ENCODE measurements at places on chromosomes 12 and 14.

DNA sequence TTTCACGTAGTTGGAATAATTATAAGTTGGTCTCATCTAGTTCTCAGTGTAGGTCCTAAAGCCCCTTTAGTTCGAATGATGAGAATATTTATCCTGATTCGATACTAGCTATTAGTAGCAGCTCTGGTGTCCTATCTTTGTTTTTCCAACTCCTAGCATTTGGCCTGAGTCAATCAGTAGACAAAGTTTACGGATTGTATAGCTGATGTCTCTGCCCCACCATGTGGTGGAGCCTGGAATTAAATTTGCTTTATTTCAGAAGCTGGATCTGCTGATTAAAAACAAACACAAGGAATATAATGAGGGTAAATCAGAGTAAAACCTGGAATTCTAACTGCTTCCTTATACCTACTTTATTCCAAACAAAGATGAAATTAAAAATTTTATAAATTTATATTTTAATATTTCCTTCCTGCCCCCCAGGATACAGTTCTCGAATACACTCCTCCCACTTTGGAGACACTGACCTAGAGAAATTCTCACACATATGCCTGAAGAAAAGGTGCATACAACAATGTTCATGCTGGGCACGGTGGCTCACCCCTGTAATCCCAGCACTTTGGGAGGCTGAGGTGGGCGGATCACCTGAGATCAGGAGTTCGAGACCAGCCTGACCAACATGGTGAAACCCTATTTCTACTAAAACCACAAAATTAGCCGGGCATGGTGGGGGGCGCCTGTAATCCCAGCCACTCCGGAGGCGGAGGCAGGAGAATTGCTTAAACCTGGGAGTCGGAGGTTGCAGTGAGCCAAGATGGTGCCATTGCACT, 7.6 kb upstream of the BRMS1L start:
- no peak for DNase-seq
- H3K27me3 ChIP-seq, result peaks cover 8% of the 10 kb centered on the region
- no peaks in the 10 kb centered on the region for H3K4me1 ChIP-seq
- no peak overlapping the region for H3K27ac ChIP-seq
- no peaks in the 10 kb centered on the region for H3K36me3 ChIP-seq

GRCh38 chr14:85483652-85484051, 46.3 kb upstream of the FLRT2 start:
- no peak overlapping the region for H3K27ac ChIP-seq
- no peak overlapping the region for H3K4me3 ChIP-seq
- peaks cover 19% of the 10 kb centered on the region for H3K4me1 ChIP-seq
- DNase-seq, result no peak
- no peaks in the 10 kb centered on the region for H3K27me3 ChIP-seq

GRCh38 chr12:24431872-24432271, 482.4 kb upstream of the SOX5 start:
- H3K36me3 ChIP-seq, result no peaks in the 10 kb centered on the region
- peaks cover 12% of the 10 kb centered on the region for H3K4me1 ChIP-seq
- H3K27me3 ChIP-seq, result no peaks in the 10 kb centered on the region
- H3K4me3 ChIP-seq, result no peak overlapping the region

DNA sequence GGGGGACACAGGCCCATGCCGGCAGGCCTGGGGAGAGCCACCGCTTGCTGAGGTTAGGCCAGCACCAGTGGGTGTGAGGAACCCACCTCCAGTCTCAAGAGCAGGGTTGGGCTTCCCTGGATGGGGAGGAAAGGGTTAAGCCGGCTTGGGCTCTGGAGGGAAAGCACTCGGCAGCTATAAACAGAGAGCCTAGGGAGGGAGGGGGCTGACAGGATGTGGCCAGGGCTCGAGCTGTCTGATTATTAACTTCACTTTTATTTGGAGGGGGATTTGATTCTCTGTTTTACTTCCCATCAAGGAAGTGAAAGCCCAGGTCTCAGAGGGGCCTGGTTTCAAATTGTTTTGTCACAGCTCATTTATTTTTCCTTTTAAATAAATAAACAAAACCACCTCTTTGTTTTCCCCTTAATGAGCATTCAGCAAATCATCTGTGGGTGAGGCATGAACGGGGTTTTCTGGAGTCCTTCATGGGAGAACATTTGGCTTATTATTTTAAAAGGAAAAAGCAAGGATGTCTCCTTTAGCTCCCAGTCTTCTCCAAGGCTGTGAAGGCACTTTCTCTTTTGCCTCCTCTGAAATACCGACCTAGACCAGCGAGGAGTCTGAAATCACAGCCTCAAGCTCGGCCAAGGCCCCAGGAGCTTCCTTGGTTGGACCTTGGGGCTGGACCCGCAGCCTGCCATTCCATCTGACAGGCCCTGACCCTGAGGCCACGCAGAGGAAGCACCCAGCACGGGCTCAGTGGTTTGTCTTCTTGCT, 21.9 kb upstream of the ZFP36L1 start:
- no peaks in the 10 kb centered on the region for H3K27me3 ChIP-seq
- H3K27ac ChIP-seq, result peak overlapping the region; percentile 85
- peak overlapping the region; percentile 26 for H3K4me3 ChIP-seq
- DNase-seq, result no peak
- peaks cover 3% of the 10 kb centered on the region for H3K36me3 ChIP-seq

- H3K36me3 ChIP-seq, result no peaks in the 10 kb centered on the region
- no peak overlapping the region for H3K27ac ChIP-seq
- DNase-seq, result no peak
- peaks cover 19% of the 10 kb centered on the region for H3K4me1 ChIP-seq
- H3K4me3 ChIP-seq, result peak overlapping the region; percentile 4
These were observed 37.5 kb upstream of the CORO1C start for GRCh38 chr12:108768591-108769500.

DNA sequence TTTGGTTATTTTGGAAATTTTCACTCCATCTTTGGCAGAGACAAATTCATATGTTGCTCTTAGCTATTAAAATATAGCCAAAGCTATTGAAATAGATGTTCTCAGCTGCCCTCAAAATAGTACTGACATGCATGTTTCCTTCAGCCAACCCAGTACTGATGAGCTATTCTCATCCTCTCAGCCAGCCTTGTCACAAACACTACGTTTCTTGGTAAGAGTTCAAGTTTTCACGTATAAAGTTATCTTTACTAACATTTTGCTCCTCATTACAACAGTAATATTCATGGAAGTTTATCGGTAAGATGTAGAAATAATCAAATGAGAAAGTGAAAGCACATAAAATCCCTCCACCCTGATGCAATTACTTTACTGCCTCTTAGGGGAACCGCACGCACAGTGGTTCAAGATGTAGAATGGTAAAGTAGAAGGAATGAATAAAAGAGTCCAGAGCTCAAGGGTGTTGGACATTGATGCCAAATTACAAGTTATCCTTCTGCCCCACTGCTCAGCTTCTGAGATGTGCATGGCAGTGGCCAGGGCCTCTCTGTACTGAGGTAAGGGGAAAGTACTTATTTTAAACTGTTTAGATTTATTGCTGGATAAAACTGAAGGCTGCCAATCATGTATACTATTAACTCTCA, 20.7 kb downstream of the GCH1 start:
- H3K27me3 ChIP-seq, result no peaks in the 10 kb centered on the region
- H3K4me3 ChIP-seq, result peak overlapping the region; percentile 63
- H3K36me3 ChIP-seq, result no peaks in the 10 kb centered on the region
- H3K27ac ChIP-seq, result peak overlapping the region; percentile 86
- peaks cover 17% of the 10 kb centered on the region for H3K4me1 ChIP-seq
- no peak for DNase-seq

- peak overlapping the region; percentile 90 for H3K4me3 ChIP-seq
- no peaks in the 10 kb centered on the region for H3K27me3 ChIP-seq
- no peak for DNase-seq
- no peaks in the 10 kb centered on the region for H3K36me3 ChIP-seq
These were observed 51.1 kb downstream of the GTF2A1 start for GRCh38 chr14:81169711-81170103.

DNA sequence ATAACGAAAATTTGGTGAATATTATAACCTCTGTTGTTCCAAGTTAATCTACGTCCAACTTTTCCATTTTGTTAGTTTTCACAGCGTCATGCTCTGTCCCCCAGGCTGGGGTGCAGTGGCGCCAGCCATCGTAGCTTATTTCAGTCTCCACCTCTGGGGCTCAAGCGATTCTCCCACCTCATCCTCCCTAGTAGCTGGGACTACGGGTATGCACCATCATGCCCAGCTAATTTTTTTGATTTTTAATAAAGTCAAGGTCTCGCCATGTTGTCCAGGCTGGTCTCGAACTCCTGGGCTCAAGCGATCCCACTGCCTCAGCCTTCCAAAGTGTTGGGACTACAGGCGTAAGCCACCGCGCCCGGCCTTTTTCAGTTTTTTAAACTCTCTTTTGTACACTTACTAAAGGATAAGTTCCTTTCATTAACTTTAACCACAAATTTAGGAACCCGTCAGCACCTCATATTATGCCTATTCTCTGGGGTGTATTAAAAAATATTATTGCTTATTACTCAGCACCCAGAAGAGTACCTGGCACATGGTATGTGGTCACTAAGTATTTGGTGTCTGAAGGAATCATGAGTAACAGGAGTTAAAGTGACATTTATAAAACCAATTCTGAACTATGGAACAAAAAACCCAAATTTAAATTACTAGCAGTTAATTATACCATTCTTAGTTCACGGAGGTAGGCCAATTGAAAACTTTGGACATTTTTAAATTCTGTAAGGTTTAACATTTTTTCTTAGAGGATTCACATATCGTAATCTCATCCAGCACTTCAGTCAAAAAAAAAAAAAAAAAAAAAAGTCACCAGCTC, 925 bp upstream of the MIPOL1 start:
- peak overlapping the region; percentile 93 for H3K4me3 ChIP-seq
- peaks cover 7% of the 10 kb centered on the region for H3K27me3 ChIP-seq
- peaks cover 17% of the 10 kb centered on the region for H3K4me1 ChIP-seq
- no peaks in the 10 kb centered on the region for H3K36me3 ChIP-seq
- no peak for DNase-seq

GRCh38 chr14:90625445-90625844, 190.8 kb downstream of the TTC7B start:
- H3K4me3 ChIP-seq, result peak overlapping the region; percentile 59
- H3K4me1 ChIP-seq, result peaks cover 62% of the 10 kb centered on the region
- DNase-seq, result no peak

GRCh38 chr14:99026471-99026870, 245.5 kb downstream of the BCL11B start:
- H3K27me3 ChIP-seq, result peaks cover 15% of the 10 kb centered on the region
- no peak overlapping the region for H3K27ac ChIP-seq
- H3K36me3 ChIP-seq, result no peaks in the 10 kb centered on the region
- H3K4me1 ChIP-seq, result peaks cover 5% of the 10 kb centered on the region
- no peak for DNase-seq

DNA sequence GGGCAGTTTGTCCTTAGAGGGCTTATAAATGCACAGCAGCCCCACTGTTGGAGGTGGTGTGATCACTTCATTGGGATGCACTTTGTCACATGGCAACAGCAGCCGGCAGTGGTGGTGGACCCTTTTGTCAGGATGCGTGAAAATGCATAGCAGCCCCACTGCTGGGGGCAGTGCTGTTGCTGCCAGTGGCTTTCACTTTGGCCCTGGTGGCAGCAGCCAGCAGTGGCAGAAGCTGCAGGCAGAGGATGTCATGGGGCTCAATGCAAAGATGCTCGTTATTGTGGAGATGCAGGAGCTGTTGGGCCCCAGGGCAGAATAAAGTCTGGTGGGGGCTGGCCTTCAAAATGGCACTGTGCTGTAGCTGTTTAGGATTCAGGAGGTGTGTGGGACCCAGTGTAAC, 173.0 kb upstream of the DAAM1 start:
- no peaks in the 10 kb centered on the region for H3K27me3 ChIP-seq
- H3K4me3 ChIP-seq, result no peak overlapping the region
- peaks cover 7% of the 10 kb centered on the region for H3K4me1 ChIP-seq

GRCh38 chr14:73424453-73424852, 33.9 kb downstream of the NUMB start:
- H3K36me3 ChIP-seq, result peaks cover 4% of the 10 kb centered on the region
- H3K4me3 ChIP-seq, result no peak overlapping the region
- DNase-seq, result no peak
- H3K27ac ChIP-seq, result peak overlapping the region; percentile 67
- no peaks in the 10 kb centered on the region for H3K27me3 ChIP-seq

- H3K27ac ChIP-seq, result peak overlapping the region; percentile 96
- H3K4me1 ChIP-seq, result peaks cover 65% of the 10 kb centered on the region
- no peak for DNase-seq
- H3K36me3 ChIP-seq, result no peaks in the 10 kb centered on the region
These were observed 18.0 kb upstream of the APPL2 start for GRCh38 chr12:105253866-105254513.

- peaks cover 2% of the 10 kb centered on the region for H3K36me3 ChIP-seq
- peak overlapping the region; percentile 80 for H3K27ac ChIP-seq
- H3K4me3 ChIP-seq, result no peak overlapping the region
These were observed 54.9 kb downstream of the VWF start for GRCh38 chr12:6069437-6070093.

DNA sequence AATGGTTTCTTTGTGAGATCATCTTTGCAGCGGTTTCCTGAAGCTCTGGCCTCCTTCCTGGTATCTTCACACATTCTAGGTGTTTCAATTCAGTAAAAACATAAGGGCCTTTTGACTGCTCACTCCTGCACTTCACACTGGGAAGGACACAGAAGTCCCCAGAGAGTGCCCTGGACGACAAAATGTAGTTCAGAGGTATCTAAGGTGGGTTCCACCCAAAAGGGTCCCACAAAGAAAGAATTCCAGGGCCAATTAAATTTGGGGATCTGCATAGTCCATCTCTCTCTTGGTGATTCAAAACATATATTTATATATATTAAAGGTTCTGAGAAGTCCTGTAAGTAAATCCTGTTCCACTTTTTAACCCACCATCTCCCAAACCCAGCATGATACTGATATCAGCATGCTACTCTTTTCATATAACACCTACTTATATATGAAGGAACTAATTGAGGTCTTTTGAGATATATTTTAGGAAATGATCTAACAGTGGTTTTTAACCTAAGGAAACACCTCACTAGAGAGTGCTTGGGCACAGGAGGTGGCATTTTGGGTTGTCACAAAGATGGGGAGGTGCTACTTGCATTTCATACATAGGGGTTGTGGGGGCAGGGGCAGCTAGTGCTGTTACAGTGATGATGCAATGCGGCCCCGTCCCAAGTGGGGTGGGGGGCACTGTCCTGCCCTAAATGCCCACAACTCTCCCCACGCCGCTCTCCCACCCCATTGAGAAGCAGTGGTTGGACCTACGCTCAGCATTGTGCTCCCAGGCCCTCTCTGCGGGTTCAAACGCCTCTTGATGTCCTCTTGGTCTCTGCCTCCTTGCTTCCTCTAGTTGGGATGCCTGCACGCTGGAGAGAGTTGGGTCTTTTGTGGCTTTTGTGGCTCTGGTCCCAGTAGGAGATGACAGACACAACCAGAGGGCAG, 109.4 kb downstream of the ARF6 start:
- H3K4me3 ChIP-seq, result peak overlapping the region; percentile 57
- no peaks in the 10 kb centered on the region for H3K27me3 ChIP-seq
- DNase-seq, result no peak
- H3K27ac ChIP-seq, result peak overlapping the region; percentile 98

DNA sequence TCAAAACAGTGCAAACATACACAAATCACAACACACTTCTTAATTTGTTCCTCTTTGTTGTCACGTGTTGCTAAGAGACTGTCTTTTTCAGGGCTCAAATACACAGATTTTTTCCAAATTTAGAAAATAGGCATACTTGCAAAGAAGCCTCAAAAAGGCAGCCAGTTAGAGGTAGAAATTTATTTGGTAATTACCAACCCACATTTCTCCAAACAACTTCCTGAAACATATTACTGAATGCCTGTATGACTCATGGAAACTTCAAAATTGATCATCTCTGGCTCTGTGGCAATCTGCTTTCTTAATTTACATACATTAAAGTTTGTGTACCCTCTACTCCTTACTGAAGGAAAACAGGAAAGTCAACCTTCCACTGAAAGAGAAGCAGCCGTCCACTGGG, 36.4 kb downstream of the PPM1H start:
- H3K27me3 ChIP-seq, result no peaks in the 10 kb centered on the region
- H3K4me3 ChIP-seq, result no peak overlapping the region
- H3K27ac ChIP-seq, result peak overlapping the region; percentile 85
- no peaks in the 10 kb centered on the region for H3K36me3 ChIP-seq

All from chondrocyte (in vitro differentiated cells).